ENCODE measurements at places on chromosomes 5 and 9.

DNA sequence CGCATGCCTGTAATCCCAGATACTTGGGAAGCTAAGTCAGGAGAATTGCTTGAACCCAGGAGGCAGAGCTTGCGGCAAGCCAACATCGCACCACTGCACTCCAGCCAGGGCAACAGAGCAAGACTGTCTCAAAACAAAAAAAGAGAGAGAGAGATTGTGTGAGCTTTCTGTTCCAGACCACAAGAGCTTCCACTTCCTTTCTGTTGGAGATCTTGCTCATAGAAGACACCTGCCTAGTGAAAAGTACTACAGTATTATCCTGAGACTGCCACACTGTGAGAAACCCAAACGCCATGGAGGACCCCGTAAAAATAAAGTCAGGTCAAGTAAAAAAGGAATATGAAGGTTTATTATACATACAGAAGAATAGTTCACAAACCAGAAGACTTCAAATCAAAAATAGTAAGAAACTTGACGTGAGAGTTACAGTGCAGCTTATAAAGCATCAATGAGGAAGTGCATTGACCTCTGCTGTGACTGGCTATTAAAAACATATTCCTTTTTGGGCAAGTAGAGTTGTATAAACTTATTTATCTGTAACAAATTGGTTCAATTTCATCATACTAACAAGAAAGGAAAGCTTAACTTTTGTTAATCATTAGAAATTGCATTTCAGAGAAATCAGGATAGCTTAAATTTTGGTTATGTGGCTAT lies 4.3 kb upstream of the EMB start:
- DNase-seq: no peak

DNA sequence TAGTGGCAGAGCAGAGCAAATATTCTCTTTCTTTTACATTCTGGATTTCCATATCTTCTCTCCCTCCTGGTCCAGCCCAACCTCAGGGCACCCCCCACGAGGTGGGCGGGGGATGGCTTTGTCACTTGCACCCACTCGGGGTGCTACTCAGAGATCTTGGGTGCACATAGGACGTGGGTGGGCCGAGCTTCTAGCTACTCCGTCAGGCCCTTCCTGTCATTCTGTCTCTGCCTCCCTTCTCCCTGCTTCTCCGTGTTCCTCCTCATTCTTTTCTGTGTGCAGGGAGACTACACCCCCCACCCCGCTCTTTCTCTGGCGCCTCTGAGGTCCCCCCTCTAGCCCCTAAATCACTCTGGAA lies 19.5 kb downstream of the PCDHGC5 start:
- DNase-seq: no peak

- DNase-seq: no peak
These were observed 799.2 kb downstream of the TLE1 start for GRCh38 chr9:80890124-80890523.

- DNase-seq: no peak
These were observed 197.9 kb downstream of the EPB41L4A start for GRCh38 chr5:112221128-112221527.

DNA sequence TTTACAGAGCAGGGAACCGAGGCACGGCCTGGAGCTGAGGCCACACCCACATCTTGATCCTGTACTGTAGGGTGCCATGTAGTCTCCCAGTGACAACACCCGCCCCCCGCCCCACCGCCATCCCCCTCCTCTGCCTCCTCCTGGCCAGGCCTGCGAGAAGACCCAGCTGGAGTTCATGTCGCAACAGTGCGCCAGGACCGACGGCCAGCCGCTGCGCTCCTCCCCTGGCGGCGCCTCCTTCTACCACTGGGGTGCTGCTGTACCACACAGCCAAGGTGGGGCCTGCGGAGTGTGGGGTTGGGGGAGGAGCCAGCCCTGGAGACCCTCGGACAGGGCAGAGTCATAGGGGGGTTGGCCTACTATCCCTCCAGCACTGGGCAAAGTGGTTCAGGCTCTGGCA lies 14.5 kb downstream of the ADAMTS13 start:
- no peak for DNase-seq

GRCh38 chr9:70113403-70114022 lies 69.9 kb downstream of the MAMDC2 start:
- no peak for DNase-seq

DNA sequence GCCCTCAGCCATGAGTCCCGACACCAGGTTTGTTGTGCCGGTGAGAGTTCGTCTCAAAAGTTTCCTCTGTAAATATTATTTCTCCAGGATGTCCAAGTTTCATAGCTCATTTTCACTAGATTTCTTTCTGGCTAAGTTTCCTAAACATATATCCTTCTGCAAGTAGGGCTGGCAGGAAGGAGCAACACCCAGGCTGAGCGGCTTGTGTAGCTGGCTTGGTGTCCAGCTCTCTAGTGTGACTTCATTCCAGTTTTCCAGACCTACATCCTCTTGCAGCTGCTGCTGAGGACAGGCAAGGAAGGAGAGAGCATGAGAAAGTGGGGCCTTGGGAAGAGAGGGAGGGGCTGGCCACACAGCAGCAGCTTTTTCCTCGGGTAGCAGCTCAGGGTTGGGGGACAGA lies 80.3 kb downstream of the FGF1 start:
- DNase-seq: no peak

- DNase-seq: no peak
These were observed 7.2 kb downstream of the SPATA31E1 start for GRCh38 chr9:87889882-87890252.

- no peak for DNase-seq
These were observed 17.9 kb upstream of the PDE8B start for GRCh38 chr5:77192441-77193050.

GRCh38 chr9:130939405-130940026 lies 469 bp upstream of the FIBCD1 start:
- no peak for DNase-seq

DNA sequence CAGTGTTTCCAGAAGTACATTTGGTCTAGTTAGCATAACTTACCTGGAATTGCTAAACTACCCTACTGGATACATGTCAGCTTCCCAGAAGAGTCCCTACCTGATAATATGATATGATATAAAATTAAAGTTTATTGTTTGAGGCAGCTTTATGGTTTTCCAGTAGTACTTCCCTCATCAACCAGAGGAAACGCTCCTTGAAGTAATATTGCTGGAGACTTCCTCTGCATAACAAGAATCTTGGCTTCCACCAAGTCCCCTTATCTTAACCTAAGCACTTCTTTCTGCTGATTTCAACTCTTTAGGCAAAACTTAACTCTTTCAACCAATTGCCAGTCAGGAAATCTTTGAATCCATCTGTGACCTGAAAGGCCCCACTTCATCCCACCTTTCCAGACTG lies 214.3 kb upstream of the PTGER4 start:
- no peak for DNase-seq
